ENCODE measurements at places on chromosomes 12 and 14.

DNA sequence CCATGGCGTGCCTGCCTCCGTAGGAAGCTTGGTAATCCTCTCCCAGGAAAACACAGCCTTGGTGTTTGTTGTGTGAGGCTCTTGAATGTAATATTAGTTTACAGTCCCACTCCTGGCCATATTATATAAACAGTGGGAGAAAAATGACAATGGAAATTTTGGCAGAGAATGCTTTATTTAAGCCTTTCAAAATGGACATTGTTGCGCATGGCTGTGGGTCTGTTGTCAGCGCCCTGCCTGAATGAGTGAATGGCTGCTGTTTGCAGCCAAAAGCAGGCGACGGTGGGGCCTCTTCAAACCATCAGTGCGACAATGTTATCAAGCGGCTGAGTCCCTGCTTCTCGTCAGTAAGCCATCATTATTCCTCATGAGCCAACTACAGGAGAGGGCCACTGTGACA is 201.8 kb upstream of the RMST start:
- no peak for DNase-seq

- no peak for DNase-seq
These were observed 188.1 kb upstream of the PRKD1 start for GRCh38 chr14:30115756-30116155.

DNA sequence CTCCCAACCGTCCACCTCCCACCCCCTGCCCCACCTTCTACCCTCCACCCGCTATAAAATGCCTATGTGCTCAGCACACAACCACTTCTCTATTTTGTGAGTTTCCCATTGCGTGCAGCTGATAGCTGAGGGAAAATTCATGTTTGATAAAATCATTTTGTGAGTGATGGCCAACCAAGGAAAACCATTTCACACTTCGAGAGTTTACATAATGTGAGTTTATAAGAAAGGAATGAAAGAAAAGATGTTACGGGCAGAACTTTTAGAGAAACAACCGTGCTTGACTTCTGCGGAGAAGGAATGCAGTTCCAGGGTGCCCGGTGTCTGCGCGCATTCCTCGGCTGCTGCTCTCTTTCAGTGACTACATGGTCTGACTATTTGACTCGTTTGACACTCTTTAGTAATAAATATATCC is 140.9 kb downstream of the EFCAB11 start:
- DNase-seq = no peak

GRCh38 chr12:49843876-49844437 is 1.1 kb upstream of the BCDIN3D start:
- no peak for DNase-seq

- DNase-seq = no peak
These were observed 67.7 kb upstream of the PTHLH start for GRCh38 chr12:28040246-28040645.

GRCh38 chr12:98296462-98297079 is 218.8 kb upstream of the TMPO start:
- no peak for DNase-seq

- DNase-seq = no peak
These were observed 76.0 kb downstream of the VCPKMT start for GRCh38 chr14:50040401-50040775.

DNA sequence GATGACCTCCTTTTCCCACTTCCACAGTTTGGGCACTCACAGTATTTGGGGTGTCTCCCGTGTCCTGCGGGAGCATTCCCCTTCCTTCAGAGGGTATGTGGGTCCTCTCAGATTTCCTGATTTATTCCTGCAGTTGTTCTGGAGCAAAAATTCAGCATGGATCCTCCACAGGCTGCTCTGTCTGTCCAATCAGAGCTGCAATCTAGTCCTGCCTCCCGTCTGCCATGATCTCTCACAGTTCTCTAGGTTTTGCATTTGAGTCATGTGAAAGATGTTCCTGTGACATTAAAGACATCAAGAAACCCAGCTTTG is 435.9 kb downstream of the TMTC2 start:
- no peak for DNase-seq

- DNase-seq = no peak
These were observed 113.5 kb upstream of the PCED1B start for GRCh38 chr12:46965880-46966279.

DNA sequence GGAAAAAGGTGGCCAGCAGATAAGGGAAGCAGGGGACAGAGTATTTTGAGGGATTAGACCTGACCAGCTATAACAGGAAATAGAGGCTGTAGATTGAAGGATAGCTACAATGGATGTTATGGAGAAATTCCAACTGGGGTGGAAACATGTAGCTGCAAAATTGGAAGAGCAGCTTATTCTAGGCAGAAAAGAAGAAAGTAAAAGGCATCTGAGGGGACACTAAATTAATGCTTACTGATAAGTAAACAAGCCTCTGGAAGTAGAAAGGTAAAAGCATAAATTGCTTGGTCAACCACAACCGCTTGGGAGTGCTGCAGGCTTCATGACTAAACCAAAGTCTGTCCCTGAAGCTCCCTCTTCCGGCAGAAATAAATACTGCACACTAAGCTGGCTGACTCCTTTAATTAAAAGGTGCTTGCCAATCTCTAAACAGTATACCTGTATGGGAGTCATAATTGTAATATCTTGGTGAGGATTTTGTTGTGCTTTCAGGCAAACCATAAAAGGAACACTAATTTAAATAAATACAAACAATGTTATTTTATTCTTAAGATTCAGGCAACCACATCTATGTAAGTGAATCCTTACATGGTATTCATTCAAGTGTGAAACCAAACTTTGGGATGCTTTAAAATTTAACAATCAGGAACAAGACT is 7.7 kb downstream of the UBC start:
- DNase-seq = peak; percentile 85

DNA sequence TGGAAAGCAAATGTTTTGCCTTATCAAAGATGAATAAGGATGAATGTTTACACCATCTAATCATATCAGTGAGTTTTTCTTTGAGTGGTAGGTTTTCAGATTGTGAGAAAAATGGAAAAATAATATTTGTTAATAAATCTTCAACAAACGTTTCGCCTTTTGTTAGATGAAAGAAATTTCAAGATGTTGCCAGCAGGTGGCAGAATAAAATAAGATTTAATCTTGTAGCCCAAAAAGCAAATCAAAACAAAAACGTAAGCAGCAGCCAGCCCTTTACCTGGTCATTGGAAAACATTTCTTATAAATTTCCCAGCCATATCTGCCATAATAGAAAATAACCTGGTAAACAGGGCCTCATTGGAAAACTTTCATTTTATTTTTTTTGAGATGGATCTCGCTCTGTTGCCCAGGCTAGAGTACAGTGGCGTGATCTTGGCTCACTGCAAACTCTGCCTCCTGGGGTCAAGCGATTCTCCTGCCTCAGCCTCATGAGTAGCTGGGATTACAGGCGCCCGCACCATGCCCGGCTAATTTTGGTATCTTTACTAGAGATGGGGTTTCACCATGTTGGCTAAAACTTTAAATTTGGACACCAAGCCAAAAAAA is 15.4 kb upstream of the TMEM120B start:
- no peak for DNase-seq

DNA sequence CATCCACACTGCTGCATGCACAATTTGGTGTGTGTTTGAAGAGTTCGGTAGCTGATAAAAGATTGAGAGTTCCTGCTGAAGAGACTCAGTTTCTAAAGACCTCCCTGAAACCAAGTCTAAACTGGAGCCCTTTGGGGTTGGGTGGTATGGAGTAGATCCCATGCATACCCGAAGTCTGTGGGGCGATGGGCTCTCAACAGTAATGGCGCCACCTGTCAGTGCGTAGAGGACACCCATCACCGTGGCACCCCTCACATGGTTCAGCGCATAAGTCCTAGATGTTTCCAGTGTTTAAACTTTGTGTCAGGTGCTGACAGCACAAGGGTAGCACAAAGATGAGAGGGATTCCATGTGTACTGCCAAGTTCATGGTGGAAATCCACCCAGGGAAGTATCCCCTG is 85.9 kb downstream of the ESR2 start:
- DNase-seq = no peak

- no peak for DNase-seq
These were observed 5.2 kb upstream of the ASB2 start for GRCh38 chr14:93981316-93982229.

DNA sequence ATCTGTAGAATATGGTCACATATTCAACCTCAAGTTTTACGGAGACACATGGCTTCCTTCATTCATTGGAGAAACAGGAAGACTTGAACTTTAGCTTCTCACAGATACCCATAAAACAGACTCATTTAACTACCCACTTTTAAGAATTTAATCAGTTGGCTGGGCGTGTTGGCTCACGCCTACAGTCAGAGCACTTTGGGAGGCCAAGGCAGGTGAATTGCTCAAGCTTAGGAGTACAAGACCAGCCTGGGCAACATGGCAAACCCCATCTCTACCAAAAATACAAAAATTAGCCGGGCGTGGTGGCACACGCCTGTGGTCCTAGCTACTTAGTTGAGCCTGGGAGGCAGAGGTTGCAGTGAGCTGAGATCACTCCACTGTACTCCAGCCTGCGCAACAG is 64.7 kb upstream of the STAC3 start:
- no peak for DNase-seq

Measured in activated CD8-positive, alpha-beta memory T cell treated with anti-CD3 and anti-CD28 coated beads for 1 hour (primary cell).